ENCODE measurements at places on chromosomes 2 and 18.
A peak's percentile ranks its signal among the peaks of the same experiment; 100 is the strongest.

DNA sequence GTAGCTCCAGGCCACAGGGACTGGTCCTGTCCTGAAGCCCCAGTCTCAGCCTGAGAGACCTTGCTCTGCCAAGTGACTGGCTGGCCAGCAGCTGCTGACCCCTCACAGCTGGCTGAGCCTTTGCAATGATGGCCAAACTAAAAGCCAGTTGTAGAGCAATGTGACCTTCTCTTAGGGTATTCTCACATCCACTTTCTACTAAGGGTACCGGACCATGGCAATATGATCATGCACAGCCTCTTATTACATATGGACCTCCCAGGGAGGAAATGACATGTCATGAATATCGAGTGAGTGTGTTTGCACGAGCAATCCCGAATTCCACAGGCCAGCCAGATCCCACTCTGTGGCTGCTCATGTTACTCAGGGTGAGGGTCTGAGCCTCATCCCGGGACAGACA lies 213.9 kb downstream of the VAPA start:
- no peak for DNase-seq

DNA sequence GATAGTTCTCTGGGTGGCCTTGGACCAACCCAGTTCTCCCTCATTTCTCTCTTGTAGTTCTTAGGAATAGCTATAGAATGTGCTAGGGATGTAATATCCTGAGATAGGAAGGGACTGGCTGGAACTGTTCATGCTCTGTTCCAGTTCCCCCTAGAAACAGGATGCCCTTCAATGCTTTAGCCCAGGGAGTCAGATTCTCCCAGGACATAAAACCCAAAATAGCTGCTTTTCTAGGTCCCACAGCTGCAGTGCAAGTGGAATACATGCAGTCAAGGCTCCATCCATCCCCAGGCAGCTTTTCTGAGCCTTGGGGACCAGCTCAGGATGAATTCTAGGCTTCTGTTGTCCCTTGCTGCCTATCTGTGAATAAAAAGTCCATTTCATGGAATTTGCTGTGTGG lies 257.3 kb upstream of the CTAGE1 start:
- no peak for DNase-seq

DNA sequence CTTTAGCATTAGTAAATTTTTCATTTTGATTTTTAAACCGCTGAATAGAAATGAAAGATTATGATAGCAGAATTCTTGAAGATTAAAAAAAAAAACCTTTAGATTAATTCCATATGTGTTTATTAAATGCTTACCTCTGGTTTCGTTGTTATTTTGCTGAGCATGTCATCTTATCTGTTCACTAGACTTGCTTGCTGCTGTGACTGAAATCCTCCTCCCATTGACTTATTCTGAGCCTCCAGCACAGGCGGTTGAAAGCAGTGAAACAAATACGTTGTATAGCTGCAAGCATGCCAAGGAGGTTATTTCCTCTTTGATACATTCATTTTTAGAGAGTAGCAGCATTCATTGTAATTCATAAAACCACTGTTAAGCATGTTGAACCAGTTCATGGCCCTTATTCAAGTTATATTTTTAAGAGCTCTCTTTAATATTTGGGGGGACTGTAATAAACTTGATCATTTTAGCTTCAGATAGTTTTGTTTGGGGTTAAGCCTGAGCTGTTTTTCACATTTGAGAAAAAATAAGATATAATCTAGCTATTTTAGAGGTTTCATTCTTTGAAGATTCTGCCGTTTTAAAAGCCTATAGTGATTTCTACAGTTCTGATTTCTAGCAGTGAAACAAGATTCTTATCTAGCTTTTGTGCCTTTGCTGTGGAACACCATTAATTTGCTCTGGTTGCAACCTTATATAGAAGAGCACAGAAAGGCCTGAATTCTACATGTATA lies at the start of gene HTR2B:
Gene HTR2B (minus strand): TSS at position 205 of the 731 bp plus-strand sequence. CDS start 1,278 bp downstream, outside the sequence.
- peak; percentile 16 for DNase-seq

DNA sequence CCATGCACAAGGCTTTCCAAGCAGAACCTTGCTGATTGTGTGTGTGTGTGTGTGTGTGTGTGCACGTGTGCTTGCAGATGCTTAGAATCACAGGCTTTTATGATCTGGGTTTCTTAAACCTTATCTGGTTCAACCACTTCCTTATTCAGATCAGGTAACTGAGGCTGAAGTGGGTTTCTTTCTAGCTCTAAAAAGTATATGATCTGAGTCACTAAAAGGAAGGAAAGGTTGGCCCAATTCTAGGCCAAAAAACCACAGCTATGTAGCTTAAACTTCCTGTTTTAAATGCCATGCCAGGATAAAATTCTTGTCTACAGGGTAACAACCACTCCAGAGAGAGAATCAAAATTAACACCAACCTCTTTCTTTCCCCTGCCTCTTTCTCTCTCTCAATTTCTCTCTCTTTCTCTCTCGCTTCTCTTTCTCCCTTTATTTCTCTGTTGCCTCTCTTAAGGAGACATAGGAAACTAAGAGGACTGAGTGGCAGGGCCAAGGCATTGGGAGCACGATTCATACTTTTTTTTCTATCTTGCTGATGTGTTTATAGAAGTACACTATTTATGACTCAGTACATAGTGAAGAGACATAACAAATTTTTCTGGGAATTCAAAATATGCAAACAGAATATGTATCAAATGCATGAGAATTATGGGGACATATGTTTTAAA lies 140.3 kb downstream of the TRIB2 start:
- peak; percentile 85 for DNase-seq

GRCh38 chr2:10984418-10985135 lies 72.8 kb downstream of the KCNF1 start:
- DNase-seq = no peak

DNA sequence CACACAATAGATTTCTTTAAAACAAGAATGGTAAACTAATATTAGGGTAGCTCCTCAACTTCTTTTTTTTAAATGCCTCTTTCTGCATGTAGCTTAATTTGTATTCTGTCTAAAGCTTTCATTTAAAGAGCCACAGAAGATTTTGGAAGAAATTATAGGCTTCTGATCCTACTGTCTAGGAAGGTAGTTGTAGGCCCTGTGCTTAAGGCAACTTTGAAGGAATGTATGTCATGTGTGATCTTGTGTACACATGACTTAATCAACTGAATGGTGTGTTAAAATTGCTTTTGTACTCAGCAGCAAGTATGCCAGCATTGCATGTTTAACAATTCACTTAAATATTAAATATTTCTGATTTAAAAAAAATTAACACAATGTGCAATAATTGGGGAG lies 51.5 kb upstream of the LYPD6 start:
- no peak for DNase-seq

- DNase-seq = no peak
Measured at GRCh38 chr18:51151568-51152511, 45.6 kb downstream of the MEX3C start.

GRCh38 chr2:219060821-219061791 lies at the start of gene IHH:
Gene IHH, minus strand, starts transcription at chr2:219060921. Its CDS starts 454 bp downstream, at chr2:219060467.
- DNase-seq = no peak

All from OCI-M1 (cell line).